ENCODE measurements at places on chromosomes 1 and 21.

GRCh38 chr1:25802915-25803314 lies 2.9 kb downstream of the SELENON start:
- peak; percentile 31 for DNase-seq

DNA sequence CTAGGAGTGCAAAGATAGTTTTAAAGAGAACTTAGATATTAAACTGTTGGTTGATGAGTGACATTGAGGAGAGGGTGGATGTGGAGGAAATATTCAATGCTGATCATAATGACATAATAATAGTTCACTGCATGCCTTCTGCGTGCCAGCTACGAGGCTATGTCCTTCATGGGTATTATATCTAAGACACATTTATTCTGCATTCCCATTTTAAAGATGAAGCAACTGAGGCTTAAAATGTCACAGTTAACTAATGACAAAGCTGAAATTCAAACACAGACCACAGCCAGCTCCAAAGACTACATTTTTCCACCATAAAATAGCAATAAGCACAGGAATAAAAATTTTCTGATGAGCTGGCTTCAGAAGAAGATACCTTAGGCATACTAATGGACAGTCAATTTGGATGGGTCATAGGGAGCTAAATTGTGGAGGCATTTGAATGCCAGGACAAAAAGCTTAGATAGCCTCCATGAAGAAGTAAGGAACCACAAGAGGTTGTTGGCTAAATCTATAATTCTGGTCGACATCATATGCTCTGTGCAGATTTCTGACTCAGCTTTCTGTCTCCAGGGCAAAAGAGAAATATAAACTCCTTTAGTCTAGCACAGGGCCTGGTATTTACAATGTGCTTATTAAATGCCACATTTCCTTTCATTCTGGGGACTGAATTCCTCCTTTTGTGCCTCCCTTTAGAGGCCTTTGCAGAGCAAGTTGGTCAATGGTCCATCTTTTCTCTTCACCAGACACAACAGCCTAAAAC lies 71.2 kb upstream of the NRIP1 start:
- no peak for DNase-seq

DNA sequence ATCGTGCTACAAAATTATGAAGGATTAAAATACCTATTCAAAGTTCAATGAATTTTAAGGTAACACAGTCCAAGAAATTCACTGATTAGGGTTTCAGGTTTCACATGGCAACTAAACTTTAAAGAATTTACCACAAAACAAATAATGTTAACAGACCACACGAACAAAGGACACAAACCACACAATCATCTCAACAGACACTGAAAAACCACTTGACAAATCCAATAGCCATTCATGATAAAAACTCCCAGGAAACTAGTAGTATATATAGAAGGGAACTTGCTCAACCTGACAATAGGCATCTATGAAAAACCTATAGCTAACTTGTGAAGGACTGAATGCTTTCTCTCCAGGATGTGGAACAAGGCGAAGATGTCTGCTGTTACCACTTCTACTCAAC lies 21.1 kb upstream of the SH2D5 start:
- no peak for DNase-seq

DNA sequence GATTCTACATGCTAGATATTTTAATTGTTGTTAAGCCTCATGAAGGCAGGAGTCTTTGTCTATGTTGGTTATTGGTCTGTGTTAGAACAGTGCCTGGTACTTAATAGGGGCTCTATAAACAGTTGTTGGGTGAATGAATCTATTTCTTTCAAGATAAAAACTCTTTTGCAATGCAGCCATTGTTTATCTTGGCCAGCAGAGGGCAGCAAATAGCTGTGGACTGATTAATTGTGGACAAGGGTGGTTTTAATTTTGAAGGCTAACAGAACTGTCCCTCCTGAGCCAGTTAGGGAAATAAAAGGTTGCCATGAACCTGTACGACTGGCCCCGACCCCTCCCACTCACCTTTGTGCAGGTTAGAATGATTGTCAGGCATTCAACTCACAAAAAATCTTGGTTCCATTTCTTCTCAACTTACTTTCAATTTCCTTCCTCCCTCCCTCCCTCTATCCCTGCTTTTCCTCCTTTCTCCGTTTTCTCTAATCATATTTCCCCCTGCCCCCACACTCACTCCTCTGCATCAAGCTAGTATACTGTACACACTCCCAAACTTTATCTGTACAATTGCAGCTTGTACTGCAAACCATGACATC lies 66.3 kb upstream of the DIRAS3 start:
- peak; percentile 50 for DNase-seq

DNA sequence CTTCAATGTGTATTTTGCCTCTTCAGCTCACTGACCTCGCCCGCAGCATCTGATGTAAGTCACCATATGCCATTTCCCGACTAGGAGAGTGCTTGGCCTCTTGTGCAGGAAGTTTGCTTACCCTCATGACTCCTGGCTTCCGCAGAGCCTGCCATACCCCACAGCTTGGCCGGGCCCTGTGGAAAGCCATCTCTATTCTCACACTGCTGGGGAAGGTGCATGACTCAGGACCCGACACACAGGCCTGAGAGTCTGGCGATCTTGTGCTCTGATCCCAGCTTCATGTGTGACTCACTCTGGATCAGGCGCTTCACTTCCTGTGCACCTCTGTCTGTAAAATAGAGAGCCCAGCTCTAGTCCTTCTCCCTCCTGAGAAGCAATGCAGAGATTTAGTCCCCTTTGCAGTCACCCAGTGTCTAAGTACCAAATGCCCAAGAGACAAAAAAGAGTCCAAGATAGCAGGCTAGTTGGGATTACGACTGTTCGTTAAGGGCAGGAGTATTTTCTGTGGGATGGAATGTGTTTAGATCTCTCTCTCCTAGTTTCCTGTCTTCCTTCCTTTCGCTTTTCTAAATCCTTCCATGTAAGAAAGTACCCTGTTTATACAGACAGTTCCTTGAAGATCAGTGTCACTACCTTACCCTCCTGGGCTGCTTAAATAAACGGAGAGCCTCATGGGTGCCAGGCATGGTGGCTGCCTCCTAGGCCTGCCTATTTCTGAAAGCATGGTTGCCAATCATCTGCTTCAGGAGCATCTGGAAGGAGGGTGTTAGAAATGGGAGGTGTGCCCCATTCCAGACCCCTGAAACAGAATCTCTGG lies 62.8 kb upstream of the KIF26B start:
- peak; percentile 16 for DNase-seq

DNA sequence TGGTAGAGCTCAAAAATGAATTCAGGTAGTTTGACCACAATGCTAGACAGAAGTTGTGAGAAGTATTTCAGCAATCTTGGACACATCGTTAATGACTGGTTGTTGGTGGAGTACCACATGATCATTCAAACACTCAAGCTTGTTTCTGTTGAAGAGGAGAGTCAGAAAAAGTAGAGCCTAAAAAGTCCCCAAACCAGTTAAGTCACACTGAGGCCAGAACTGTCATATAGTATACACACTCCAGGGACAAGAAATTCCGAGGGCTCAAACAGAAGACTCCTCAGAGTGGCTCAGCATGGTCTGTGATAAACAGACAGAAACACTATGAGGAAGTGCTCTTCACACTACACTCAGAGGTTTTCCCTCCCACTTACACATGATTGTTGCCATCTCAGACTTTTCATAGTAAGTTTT lies 5.8 kb downstream of the TRIM33 start:
- DNase-seq, result peak; percentile 62

DNA sequence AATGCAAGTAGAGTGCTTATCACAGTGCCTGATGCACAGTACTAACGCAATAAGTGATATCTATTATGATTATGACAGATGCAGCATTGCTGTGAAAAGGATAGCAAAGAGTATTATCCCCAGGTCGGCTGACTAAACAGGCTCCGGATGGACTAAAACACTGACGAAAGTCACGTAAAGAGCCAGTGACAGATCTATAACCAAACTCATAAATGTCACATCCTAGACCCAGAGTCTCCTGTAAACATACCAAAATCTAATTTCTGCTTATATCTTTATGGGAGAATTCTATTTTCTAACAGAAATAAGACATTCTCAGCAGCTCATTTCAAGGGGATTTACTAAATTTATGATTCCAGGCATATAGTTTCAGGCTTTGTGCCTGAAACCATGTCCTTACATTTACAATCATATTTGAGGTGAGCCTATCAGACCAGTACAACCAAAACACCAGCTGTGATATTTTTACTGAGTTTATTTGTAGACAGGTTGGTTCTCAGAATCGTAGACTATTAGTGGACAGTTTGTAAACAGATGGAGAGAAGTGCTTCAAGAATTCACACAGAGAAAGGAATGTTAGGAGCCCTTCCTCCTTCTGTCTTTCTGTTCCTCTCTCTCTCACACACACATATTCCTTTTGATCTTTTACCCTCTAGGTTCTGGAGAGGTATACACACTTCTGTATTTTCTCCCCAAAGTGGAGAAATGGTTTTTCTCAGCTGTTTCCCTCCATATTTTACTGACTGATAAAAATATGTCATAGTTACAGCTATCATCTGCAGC lies 52.4 kb upstream of the WDR26 start:
- no peak for DNase-seq

DNA sequence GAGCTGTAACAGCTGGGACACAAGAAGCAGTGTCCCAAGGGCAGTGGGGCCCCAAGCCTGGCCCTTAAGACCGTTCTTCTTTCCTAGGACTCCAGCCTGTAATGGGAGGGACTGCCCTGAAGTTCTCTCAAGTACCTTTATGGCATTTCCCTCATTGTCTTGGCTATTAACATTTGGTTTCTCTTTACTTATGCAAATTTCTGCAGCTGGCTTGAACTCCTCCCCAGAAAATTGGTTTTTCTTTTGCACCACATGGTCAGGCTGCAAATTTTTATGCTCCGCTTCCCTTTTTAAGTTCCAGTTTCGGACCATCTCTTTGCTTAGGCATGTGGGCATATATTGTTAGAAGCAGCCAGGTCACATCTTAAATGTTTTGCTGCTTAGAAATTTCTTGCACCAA lies 3.1 kb upstream of the MROH9 start:
- no peak for DNase-seq

- no peak for DNase-seq
These were observed 85.7 kb upstream of the RALGPS2 start for GRCh38 chr1:178639326-178639725.

- DNase-seq, result peak; percentile 42
These were observed 1.2 kb downstream of the S100A3 start for GRCh38 chr1:153547560-153548551.

GRCh38 chr1:75999034-75999433 lies 66.8 kb upstream of the ASB17 start:
- no peak for DNase-seq

DNA sequence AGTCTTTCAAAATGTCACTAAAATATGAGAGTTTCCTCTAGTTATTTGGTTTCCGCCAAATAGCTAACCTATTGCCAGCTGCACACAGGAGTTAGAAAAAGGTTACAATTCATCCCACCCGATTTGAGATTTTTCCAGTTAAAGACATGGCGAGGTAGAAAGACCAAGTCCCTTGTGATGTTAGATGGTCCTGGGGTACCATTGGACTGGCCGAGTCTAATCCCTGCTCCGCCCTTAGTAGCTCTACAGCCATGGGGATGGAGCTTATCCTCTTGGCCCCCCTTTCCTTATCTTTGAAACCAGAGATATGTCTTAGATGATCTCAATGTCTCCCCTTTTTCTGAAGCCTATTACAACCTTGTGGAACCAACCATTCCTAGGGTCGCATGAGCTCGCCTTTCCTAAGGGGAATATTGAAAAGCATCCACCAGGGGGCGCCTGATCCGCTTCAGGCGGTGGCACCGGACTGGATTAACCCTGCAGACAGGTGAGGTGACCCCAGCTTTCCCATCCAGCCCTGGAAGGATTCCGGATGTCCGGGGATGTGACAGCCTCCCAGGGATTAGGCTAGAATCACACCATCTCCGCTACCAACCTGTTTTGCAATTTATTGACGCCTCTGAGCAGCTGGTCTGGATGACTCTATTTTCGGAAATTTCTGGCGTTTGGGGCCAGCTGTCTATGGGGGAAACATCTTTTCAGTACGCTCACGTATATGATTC lies 68.3 kb upstream of the SIM2 start:
- peak; percentile 45 for DNase-seq

DNA sequence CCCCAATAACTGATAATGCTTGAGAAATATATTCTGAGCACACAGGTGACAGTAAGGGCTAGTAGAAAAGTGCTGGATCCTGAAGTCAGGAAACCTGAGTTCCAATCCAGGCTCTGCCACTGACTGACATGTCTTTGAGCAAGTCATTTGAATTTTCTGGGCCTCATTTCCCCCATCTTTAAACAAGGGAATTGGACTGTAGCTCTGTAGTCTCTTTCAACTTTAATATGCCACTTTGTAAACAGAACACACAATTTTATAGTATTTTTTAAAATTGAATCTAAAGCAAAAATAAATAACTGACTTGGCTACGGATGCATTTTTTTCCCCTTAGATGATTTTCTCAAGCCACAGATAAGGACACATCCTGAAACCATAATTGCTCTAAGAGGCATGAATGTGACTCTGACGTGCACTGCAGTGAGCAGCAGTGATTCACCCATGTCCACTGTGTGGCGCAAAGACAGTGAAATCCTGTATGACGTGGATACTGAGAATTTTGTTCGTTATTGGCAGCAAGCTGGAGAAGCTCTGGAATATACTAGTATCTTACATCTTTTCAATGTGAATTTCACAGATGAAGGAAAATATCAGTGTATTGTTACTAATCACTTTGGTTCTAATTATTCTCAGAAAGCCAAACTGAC lies 37.0 kb downstream of the LRIG2 start:
- no peak for DNase-seq

- peak; percentile 8 for DNase-seq
These were observed 32.7 kb downstream of the C1orf21 start for GRCh38 chr1:184419350-184420161.

- peak; percentile 58 for DNase-seq
These were observed 4.4 kb upstream of the UTP25 start for GRCh38 chr1:209823143-209824041.

GRCh38 chr1:22831729-22832413 lies 121.2 kb downstream of the EPHB2 start:
- DNase-seq, result peak; percentile 90

GRCh38 chr1:105368446-105368845 lies 1618.7 kb downstream of the AMY1C start:
- no peak for DNase-seq

- DNase-seq, result peak; percentile 6
These were observed 163.2 kb upstream of the COL6A1 start for GRCh38 chr21:45818276-45818903.

GRCh38 chr1:11761988-11762406 lies at the start of gene C1orf167:
C1orf167 (plus strand) TSS chr1:11762193; CDS start chr1:11764401, 2,208 bp downstream.
- no peak for DNase-seq
